Adrenal gland (tissue), 19 donors: ENCODE measurements at places on chromosomes 1 and 21. TPM values are rescaled to one million over a fixed set of nuclear protein-coding genes. Genes with fewer than 3 reads are reported as not detected.

- DNase-seq = no peak
- H3K4me3 ChIP-seq = no peak overlapping the region
- H3K27me3 ChIP-seq = no peaks in the 10 kb centered on the region
These were observed 403.3 kb downstream of the KCTD3 start for GRCh38 chr1:215970406-215970805.

DNA sequence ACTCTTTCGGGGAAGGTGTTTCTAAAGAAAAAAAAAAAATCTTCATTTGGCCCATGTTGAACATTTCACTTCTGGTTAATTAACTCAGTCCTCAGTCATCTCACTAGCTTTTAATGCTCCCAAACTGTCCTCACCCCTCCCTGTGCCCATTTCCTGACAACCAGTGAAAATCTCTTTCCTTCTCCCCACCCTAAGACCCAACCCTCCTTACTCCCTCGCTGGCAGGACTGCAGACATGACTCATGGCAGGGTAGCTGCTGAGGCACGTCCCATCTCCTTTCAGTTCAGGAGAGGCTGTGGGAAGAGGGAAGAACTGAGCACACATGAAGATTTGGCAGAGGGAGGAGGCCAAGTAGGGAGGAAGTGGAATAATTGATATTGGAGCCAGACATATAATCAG is 12.6 kb downstream of the PKP1 start:
- DNase-seq = no peak
- H3K36me3 ChIP-seq = no peaks in the 10 kb centered on the region
- H3K4me3 ChIP-seq = no peak overlapping the region
- no peaks in the 10 kb centered on the region for H3K27me3 ChIP-seq
- H3K4me1 ChIP-seq = no peaks in the 10 kb centered on the region
- H3K27ac ChIP-seq = no peak overlapping the region

DNA sequence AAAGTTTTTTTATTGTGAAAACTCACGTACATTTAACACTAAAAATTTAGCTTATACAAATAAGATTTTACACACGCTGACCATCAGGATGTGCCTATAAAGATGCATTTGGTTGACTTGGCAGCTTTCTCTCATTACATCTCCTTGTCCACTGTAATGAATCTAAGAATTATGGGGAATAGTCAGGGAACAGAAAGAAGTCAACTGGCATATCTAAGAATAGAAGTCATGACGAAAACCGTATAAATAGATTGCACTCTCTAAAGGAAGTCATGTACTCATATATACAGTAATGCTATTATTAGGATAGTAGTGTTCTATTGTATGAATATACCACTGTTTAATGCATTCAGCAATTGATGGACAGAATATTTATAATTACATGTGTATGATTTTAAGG is 575.8 kb upstream of the B3GALT2 start:
- no peaks in the 10 kb centered on the region for H3K4me1 ChIP-seq
- no peak overlapping the region for H3K27ac ChIP-seq
- H3K27me3 ChIP-seq = no peaks in the 10 kb centered on the region
- H3K4me3 ChIP-seq = no peak overlapping the region
- DNase-seq = no peak

DNA sequence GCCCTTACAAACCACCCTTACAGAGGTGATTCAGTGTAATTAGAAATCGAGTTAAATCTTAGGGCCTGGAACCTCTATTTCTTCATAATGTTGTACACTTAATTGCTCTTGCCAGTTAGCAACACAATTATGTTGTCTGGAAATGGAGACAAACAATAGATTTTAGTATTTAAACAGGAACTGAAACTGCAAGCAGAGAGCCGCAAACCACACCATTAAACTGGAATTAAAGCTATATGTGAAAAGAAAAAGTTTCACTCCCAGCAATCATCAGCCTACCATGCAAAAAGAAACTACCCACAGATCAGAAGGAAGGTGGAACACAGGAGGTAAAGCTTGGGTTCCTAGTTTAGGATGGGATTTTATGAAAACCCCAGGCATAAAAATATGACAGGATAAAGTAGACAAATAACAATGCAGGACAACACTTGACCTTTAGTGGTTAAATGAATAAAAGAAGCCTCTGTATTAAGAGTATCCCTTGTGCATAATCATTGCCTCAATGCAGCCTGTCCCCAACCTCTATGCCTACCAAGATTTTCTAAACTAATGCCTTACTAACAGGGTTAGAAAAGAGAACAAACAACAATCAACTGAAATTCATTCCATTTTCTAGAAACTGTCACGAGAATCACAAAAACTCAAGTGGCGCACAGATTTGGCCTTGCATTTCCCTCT is 304.3 kb upstream of the ESRRG start:
- peaks cover 12% of the 10 kb centered on the region for H3K4me1 ChIP-seq
- DNase-seq = no peak
- H3K4me3 ChIP-seq = no peak overlapping the region

DNA sequence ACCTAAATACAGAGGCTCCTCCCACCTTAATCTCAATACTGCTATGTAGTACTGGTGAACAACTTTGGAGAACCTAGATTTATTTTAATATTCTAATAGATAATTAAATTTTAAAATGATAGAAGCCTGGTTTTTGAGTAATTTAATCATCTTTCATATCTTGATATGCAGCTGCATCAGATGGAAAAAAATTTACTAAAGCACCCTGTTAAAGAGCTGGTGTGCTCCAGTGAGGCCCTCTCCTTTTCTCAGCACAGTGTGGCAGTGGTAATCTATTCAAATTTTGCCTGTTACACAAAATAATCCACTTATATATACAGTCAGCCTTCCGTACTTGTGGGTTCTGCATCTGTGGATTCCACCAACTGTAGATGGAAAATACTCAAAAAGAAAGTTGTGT is 82.8 kb downstream of the LRRC8C start:
- H3K4me1 ChIP-seq = no peaks in the 10 kb centered on the region
- no peak overlapping the region for H3K27ac ChIP-seq
- no peak for DNase-seq
- H3K27me3 ChIP-seq = no peaks in the 10 kb centered on the region
- no peak overlapping the region for H3K4me3 ChIP-seq
- H3K36me3 ChIP-seq = no peaks in the 10 kb centered on the region

- H3K27ac ChIP-seq = no peak overlapping the region
- no peaks in the 10 kb centered on the region for H3K4me1 ChIP-seq
- no peak overlapping the region for H3K4me3 ChIP-seq
- no peaks in the 10 kb centered on the region for H3K27me3 ChIP-seq
These were observed 10.6 kb downstream of the SLC35D1 start for GRCh38 chr1:67043366-67043765.

SPRR2B gene
- not detected for total RNA-seq

SPRR2F gene
- not detected for total RNA-seq
